Stimulated activated CD8-positive, alpha-beta memory T cell treated with anti-CD3 and anti-CD28 coated beads, Interleukin-15, amount 100 ng/mL, for 24 hours (primary cell): ENCODE measurements at places on chromosomes 1 and 21.
A peak's percentile ranks its signal among the peaks of the same experiment; 100 is the strongest.

DNA sequence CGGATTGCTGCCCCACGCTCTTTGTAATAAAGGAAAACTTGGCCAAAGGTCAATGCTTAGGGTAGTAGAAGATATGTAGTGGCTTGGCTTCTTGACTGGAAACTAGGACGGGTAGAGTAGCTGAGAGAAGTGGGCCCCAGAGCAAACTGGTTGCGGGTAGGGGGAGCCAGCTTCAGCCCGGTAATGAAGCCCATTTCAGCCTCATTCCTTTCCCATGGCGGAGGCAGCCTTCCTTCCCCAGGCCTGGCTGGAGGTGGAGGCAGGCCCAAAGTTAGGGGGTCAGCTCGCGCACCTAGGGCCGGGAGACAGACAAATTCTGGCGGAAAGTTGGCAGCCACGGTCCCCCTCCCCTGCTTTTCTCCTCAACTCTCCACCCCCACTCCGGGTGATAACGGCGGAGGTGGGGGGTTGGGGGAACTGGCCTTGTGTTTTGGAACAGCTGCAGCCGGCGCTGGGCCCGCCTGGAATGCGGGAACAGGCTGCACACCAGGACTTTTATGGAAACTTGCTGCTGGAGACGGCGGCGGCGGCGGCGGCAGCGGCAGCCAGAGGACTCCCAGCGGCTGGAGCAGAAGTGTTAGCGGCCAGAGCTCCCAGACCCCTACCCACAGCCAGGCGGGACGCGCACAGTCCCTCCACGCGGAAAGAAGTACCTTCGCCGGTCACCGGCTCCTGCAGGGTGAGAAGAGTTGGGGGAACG is at the start of gene NEXN:
TSS of gene NEXN (plus strand) at position 544 of the 700 bp plus-strand sequence. CDS start 27,483 bp downstream, outside the sequence.
- DNase-seq, result no peak

DNA sequence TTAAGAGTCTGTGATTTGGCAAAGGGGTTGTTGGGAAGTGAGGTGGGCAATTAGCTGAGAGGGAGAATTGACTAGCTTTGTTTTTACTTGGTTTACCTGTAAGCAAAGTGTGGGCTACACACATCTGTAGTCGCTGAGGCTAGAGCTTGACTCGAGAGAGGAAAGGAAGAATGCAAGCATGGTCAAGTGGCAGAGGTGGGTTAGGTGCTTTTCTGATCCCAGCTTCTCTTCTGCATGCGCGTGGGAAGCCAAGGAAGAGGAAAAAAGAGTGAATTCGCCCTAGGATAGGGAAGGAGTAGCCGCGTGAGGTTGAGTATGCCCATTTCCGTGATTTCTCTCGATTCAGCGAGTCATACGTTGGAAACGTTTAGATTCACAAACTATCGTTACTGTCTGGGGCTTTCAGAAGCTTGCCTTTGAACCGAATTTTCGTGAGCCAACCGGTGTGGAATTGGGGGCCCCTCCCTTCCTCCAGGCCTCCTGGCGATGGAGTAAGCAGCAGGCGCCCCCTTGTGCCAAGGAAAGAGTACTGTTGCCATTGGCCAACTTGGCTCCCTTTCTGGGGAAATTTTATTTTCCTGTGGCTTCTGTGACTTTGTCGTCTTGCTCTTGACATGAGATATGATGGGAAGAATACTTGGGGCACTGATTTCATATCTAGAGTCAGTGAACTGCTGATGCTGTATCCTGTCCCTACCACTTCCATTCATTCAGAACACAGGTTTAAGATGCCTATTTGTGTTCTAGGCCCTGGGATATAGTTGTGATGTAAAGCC is 1.3 kb downstream of the PIGV start:
- DNase-seq, result peak; percentile 49

DNA sequence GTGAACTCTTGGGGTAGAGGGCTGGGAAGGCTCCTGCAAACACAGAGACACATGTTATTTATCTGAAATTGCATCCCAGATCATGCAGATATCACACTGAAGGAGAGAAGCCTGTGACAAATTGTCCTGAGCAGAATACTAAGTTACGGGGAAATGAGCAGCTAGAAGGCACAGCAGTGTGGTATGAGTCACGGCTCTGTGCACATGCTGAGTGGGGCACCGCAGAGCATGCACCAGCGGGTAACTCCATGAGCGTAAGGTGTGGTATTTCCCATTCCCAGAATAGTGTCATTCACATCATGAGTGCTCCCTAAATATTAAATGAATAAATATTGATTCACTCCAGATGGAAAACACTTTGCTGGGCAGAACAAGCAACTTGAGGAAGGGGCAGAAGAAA is 21.3 kb upstream of the FCRL2 start:
- no peak for DNase-seq

- no peak for DNase-seq
Observed at GRCh38 chr1:77081834-77082233, 137.4 kb downstream of the PIGK start.

DNA sequence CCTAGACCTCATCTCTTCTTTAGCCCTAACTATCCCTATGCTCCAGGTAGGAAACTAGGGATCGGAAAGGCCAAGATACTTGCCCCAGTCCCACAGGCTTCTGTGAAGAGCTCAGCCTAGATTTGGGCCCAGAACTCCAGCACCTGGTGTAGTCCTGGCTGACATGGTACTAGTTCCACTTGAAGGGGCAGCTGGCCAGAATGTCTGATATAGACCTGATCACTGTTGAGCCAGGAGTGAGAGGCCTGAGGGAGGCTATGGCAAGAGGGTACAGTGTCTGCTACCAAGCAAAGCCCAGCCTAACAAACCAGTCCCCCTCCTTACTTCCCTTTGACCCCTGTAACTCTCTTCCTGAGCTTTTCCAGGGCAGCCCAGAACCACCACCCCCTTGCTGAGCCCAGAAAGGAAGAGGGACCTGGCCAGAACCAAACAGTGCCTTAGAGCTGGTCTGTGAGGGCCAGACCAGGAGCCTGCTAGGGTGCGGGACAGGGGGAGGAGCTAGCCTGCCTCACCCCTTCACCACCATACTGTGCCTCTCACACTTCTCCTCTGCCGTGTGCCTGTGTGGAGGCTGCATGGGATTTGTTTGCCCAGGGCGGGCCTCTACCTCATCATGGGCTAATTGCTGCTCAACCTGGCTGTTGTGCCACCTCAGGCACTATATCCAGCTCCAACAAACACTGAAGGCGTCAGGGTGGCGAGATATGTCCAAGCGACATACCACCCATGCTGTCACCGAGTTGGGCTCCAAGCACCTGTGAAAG is 10.9 kb downstream of the POMGNT1 start:
- DNase-seq, result no peak

GRCh38 chr1:209657918-209658317 is 5.7 kb upstream of the LAMB3 start:
- DNase-seq, result no peak

- DNase-seq, result no peak
Observed at GRCh38 chr1:119250299-119250698, 109.8 kb upstream of the WARS2 start.
